ENCODE measurements at places on chromosomes 4 and X.

DNA sequence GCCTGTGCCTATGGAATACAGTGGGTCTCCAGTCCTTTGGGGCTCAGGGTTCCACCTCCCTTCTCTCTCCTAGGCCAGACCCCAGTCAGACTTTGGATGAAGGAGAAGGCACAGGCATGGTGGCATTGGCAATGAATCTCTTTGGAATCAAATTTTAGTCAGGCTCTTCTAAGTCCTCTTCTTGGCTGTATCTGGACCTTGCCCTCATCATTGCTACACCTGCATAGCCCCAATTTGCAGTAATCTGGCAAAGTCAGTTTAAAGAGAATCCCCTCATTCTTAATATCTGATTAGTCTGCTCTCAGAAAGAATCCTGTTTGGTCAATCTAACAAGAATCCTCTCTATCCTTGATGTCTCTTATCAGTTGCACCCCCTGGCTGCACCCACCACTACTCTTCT lies 77.6 kb downstream of the SLC16A2 start:
- DNase-seq: no peak

DNA sequence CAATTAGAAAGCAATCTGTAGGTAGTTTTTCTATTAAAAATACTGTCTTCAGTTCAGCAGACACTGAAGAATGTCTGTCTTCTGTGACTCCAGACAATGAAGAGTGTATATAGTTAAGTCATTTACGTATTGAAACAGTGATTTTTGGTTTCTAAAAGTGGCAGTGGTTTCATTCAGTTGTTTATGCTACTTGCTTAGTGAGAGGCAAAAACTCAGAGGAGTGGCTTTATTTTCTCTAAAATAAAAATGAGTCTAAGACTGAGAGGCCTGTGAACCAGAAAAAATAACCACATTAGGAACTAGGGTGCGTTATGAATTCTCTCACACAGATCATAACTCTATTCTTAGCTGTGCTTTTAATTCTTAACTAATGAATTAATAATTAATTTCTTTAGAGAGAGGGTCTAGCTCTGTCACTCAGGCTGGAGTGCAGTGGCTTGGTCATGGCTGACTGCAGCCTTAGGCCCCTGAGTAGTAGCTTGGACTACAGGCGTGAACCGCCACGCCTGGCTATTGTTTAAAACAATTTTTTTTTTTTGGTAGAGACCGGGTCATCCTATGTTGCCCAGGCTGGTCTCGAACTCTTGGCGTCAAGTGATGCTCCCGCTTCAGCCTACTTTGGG lies 31.4 kb downstream of the FREM3 start:
- DNase-seq: no peak

- DNase-seq: peak; percentile 30
These were observed 8.3 kb upstream of the HAND2 start for GRCh38 chr4:173538148-173538908.

GRCh38 chr4:100428051-100428450 lies 89.8 kb downstream of the EMCN start:
- DNase-seq: peak; percentile 99

GRCh38 chr4:52103319-52103718 lies 52.2 kb downstream of the SPATA18 start:
- no peak for DNase-seq

DNA sequence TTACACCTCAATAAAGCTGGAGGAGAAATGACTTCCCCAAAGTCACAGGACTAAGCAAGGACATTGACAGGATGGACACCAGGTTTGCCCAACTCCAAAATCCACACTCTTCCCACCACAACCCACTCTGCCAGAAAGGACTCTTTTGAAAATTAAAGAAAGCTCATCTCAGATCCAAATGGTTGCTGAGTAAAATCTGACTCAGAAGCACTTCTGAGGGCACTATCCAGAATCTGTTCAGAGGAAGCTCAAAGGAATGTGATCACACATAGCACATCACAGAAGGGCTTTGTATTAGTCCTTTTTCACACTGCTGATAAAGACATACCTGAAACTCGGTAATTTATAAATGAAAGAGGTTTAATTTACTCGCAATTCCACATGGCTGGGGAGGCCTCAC lies 155.5 kb downstream of the RAB28 start:
- no peak for DNase-seq

- no peak for DNase-seq
These were observed 56.1 kb downstream of the PPP3CA start for GRCh38 chr4:101291198-101291597.

- DNase-seq: no peak
These were observed 262.7 kb downstream of the RCHY1 start for GRCh38 chr4:75251547-75251946.

DNA sequence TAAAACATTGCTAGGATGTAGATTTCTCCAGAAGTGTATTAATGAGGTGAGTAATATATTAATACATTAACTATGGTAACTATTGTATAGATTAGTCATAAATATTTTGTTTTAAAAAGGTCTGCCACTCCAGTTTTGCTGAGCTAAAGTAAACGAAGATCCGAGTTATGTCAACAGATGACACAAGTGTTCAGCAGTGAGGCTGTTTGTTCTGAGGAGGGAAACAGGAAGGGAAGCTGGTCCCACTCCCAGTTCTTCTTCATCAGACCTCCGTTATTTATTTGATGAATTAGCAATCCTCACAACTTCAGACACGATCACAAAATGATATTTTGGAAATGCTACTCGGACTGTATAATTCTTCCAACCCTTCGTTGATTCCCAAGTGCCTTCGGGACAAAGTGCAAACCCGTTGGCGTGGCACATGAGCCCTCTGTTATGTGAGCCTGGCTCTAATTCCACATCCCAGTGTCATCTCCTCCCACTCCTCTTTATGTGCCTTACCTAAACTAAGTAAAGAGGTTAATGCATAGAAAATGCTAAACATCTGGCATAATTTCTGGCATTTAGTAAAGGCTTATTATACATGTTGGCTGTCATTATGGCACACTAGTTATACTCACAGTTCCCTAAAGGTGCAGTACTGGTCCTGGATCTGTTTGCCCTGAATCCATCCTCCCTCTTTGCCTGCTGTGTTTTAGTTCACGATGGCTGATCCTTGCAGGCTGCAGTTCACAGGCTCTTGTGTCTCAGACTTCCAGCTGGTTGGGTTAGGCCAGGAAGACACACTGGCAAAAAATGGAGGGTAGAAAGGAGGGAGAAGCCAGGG lies 190.6 kb upstream of the LNX1 start:
- DNase-seq: no peak

DNA sequence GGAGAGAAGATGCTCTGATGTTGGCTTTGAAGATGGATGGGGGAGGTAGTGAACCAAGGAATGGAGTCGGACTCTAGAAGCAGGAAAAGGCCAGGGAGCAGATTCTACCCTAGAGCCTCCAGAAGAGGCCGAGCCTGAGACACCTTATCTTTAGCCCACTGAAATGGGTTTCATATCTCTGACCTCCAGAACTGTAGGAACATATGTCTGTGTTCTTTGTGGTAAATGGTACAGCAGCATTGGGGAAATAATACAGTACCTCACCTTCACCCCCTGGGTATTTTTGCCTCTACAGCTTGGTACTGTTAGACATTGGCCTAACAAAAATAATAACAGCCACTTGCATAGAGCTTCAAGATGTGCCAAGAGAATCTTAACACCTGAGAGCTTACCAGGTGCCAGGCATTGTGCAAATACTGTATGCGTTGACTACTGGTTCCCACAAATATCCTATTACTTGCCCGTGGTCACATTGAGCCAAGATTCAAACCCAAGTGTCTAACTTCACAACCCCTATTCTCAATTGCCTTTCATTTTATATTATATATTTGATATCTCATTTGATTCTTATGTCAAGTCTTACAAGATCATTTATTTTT lies 57.0 kb upstream of the PGM2 start:
- DNase-seq: no peak
